ENCODE measurements at places on chromosomes 1 and 21.
A peak's percentile ranks its signal among the peaks of the same experiment; 100 is the strongest.

DNA sequence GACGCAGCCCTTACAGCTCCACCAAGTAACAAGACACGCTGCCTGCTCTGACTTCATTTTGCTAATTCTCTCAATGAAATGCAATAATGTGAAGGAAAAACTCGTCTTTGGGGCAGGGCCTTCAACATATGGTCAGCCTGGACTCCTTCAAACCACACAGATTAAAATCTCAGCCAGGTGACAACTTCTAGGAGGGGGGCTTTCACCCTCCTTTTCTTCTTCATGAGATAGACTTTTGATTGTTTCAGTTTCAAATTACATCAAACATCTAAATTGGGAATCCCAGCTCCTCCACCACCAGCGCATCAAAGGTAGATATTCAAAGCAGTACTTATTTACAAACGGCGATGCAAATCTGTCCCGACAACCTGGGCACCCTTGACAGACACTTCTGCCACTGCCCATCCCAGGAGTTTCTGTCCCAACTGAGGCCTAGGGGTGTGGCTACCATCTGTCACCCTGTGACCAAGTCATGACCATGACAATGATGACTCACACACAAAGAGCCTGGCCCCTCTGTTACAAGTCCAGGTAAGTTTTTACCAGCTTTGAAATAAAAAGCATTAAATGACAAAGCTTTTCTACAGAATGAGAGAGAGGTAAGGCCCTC is 29.7 kb downstream of the SSBP3 start:
- DNase-seq: no peak

GRCh38 chr1:116228511-116228910 is 117.3 kb downstream of the MAB21L3 start:
- no peak for DNase-seq

DNA sequence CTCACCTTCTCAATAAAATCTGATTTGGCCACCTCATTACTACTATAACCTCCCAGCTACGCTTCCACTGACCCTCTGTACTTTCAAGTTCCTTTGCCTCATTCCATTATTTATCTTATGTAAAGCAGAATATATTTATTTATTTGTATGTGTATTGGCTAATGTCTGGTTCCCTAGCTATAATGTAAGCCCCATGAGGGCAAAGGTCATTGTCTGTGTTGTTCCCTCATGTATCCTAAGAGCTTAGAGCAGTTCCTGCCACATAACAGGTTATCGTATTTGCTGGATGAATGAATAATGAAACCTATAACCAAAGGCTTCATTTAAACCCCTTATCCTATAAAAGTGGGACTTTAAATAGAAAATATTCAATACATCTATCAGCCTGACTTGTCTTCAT is 77.9 kb upstream of the DPT start:
- DNase-seq: no peak

- no peak for DNase-seq
Observed at GRCh38 chr1:26404641-26405040, 6.0 kb upstream of the LIN28A start.

DNA sequence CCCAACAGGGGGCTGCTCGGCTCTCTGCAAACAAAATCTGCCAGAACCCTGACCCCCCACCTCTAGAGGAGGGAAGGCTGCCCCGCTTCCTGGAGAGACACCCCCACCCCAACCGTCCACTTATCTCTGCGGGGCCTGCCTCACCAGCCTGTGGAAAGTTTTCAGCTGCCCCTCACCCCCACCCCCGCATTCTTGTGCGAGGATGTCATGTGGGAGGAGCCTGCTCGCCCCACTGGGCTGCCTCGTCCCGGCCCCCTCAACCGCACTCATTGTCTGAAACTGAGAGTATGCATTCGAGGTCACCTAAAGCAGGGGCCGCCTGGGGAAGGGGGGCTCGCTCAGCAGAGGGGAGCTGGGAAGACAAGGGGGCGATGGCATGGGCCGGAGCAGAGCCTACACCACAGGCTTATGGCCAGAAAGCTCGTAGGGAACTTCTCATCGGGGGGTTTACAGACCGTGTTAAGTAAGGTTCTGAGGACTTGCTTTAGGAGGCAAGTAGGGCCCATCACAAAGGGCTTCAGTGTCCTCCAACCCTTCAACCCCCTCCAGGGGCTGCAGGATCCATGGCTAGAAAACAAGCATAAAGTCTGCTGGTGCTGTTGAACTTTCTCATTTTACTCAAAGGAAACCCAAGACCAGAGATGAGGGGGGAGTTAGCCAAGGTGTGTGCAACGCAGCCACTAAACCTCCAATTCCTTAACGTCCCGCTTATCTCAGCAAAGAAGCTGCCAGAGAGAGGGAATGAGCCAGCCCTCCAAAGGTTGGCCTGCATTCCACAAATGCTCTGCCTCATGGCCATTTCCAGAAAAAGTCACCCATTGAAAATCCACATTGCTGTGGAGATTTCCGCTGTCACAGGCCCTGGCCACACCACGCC is 9.4 kb downstream of the EPHA2 start:
- no peak for DNase-seq

GRCh38 chr1:182666706-182667105 is 17.7 kb downstream of the RGS8 start:
- DNase-seq: no peak

- DNase-seq: peak; percentile 24
Observed at GRCh38 chr1:119686661-119687060, 25.1 kb upstream of the PHGDH start.

All from NCI-H446 treated with DMSO at 0.1 percent for 48 hours (cell line).